ENCODE measurements at places on chromosomes 1 and 21. TPM values are rescaled to one million over a fixed set of nuclear protein-coding genes. Genes with fewer than 3 reads are reported as not detected.

SV2A gene
- total RNA-seq, result 52.9 TPM

DNA sequence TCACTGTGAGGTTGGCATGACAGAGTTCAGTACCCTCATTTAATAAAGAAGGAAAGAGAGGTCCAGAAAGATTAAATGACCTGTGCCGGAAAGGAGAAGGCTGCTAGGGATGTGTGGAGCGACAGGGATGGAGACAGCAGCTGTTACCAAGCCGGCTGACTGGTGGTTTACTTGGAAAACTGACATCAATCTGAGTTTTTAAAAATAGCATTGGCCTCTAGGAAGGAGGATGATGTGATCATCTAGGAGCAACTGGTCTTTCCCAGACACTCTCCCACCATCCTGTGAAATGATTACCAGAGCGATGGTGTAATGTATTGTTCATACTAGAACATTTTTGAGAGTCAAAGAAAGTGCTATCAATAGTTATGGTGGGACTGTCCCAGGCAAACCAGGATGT lies 154.4 kb downstream of the ZSCAN20 start:
- H3K27ac ChIP-seq, result no peak overlapping the region
- no peak for DNase-seq

- DNase-seq, result no peak
- no peaks in the 10 kb centered on the region for H3K27me3 ChIP-seq
- peaks cover 16% of the 10 kb centered on the region for H3K36me3 ChIP-seq
- H3K4me3 ChIP-seq, result peak overlapping the region; percentile 87
These were observed 771 bp upstream of the RAD54L start for GRCh38 chr1:46246548-46247435.

S100A7 gene
- total RNA-seq, result not detected

GRCh38 chr1:237154157-237154556 lies 112.2 kb downstream of the RYR2 start:
- H3K4me3 ChIP-seq, result no peak overlapping the region
- H3K36me3 ChIP-seq, result no peaks in the 10 kb centered on the region
- no peak overlapping the region for H3K27ac ChIP-seq
- no peak for DNase-seq

DNA sequence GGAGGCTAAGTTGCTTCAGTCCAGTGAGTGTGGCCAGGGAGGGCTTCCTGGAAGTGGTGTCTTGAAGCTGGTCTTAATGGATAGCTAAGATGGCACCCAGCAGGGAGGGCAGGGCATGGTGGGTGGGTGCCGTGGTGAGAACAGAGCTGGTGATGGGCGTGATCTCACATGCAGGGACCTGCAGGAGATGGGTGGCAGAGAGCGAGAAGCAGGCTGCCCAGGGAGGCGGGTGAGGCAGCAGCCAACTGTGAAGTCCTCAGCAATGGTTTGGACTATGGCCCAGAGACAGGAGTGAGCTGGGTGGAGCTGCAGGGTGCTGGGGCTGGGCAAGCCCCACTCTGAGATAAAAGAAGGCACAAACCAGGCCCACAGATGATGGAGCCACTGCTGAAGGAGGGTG lies 50.7 kb downstream of the UMODL1 start:
- H3K4me3 ChIP-seq, result no peak overlapping the region
- no peaks in the 10 kb centered on the region for H3K27me3 ChIP-seq
- peaks cover 6% of the 10 kb centered on the region for H3K4me1 ChIP-seq
- H3K36me3 ChIP-seq, result no peaks in the 10 kb centered on the region
- no peak overlapping the region for H3K27ac ChIP-seq
- no peak for DNase-seq

- H3K36me3 ChIP-seq, result no peaks in the 10 kb centered on the region
- no peak overlapping the region for H3K27ac ChIP-seq
- no peaks in the 10 kb centered on the region for H3K27me3 ChIP-seq
- H3K4me1 ChIP-seq, result peaks cover 3% of the 10 kb centered on the region
- H3K4me3 ChIP-seq, result no peak overlapping the region
These were observed 186.8 kb downstream of the LTN1 start for GRCh38 chr21:28805885-28806284.
